ENCODE measurements at places on chromosomes 2 and 18. TPM values are rescaled to one million over a fixed set of nuclear protein-coding genes. Genes with fewer than 3 reads are reported as not detected.

- DNase-seq: no peak
These were observed 27.2 kb upstream of the PDIA6 start for GRCh38 chr2:10839813-10840212.

DNA sequence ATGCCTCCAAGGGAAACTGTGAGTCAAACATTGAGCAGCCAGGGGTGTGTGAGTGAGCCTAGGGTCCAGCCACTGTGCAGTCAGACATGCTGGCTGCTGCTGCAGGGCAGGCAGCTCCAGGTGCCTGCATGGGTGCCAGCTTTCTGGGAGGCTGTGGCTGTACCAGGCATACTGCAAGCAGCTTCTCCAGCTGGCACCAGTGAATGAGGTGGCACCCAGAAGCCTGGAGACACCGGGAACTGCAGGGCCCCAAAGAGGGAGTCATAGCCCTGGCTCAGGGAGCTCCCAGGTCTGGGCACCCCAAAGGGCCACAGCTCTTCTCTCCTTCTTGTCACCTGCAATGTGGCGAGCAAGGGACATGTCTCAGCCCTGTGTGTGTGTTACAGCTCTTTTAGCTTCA is 283.2 kb downstream of the RPRM start:
- no peak for DNase-seq

- no peak for DNase-seq
These were observed 124.2 kb upstream of the CXCR4 start for GRCh38 chr2:136242100-136242499.

- DNase-seq: no peak
These were observed 24.4 kb downstream of the SP5 start for GRCh38 chr2:170739507-170740046.

DNA sequence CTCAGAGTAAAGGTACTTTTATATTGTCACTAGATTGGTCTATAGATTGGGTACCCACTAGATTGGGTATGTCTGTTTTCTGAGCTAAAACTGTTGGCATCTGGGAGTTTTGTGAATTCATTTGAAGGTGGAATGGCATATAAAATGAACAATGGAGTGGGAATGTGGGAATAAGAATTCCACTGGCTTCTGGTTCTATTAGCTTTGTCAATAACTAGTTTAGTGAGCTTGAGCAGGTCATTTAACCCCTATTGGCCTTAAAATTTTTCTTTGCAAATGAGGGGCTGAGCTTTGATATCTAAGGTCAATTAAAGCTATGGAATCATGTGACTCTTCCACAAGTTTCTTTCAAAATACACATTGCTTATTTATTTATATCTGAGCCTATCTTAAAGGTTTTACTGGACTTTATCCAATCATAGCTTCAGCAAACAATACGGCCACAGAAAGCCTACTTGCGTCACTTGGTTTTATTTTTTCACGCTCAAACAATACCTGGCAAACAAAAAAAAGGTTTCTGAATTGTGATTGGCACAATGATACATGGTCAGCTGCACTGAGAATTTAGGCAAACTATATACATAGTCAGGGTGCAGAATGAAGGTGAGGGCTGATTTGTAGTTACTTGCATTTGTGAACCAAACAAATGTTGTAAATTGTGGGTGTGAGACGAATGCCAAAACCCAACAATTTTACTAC is 28.8 kb upstream of the ITPRID2 start:
- no peak for DNase-seq

DNA sequence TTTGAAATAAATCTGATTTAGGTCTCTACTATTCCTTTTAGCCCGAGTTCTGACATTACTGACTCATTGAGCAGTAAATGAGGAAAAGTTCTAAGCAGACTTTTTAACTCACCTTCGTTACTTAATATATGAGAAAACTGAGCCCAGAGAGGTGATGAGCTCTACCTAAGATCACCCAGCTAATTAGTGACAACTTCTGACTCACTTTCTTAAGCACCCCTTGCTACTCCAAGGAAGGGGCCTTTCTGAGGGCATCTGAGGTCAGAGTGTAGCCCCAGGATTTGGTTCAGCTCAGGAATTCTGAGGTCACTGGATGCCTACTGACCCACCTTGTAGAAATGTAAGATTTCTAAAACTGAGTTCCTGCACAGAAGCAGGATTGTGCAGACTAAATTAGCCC is 102.2 kb upstream of the FZD5 start:
- no peak for DNase-seq

KLHL29 gene
- polyA plus RNA-seq: 11.9 TPM

GRCh38 chr2:189943009-189943408 is 119.5 kb downstream of the MSTN start:
- no peak for DNase-seq

DNA sequence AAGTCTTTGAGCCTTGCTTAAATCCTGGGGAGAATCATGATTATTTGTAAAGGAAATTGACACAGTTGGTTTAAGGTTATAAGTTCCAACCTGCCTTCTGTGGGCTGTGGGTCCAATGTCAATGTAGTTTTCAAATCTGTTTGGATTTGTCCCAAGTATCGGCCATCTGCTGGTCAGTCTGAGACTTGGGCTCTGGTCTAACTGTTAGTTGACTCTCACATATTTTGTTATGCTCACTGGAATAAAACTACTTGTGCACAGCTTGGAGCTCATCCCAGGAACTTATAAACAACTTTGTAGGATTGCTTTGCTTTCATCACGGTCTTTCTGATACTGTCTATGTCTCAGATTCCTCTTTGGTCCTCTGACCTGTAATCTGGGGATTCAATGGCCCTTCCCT is 1026.2 kb upstream of the ZEB2 start:
- no peak for DNase-seq
